GOT3 (cell line): ENCODE measurements at places on chromosomes 6 and 20.

DNA sequence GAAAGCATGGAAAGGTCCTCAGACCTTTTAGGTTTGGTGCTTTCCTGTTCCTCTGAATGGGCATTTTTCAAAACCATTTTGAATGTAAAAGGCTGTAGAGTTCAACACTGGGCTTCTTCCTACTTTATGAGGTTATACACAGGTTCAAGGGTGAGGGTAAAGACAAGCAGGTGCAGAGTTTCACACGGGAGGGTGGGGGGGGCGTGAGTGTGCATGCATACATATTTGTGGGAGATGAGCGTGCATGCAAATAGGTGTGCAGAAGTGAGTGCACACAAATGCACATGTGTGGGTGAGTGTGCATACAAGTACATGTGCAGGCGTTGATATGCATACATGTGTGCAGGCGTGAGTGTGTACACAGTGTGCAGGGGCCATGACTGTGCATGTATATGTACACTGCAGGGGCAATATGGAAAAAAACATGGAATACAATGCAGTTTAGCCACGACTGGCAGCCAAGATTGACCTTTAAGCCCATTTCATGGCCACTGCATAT is 183.1 kb downstream of the GMPR start:
- DNase-seq, result no peak

GRCh38 chr20:32574296-32575226 is 10.6 kb downstream of the NOL4L start:
- DNase-seq, result no peak

DNA sequence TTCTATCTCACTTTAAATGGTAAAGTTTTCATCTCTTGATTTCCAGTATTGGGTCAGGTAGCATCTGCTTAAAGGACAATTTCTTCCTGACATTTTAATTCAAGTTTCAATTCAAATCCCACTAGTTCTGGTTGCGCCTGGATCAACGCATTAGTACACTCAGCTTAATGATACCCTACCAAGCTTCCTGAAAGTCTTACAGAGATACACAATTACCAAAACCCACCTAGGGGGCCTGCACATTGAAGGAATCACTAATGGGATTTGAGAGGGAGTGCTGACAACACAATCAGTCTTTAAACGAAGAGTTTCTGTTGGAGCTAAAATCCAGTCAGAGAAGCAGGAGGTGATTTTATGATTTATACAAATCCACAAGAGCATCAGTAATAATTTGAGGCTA is 293.0 kb downstream of the PHF3 start:
- no peak for DNase-seq

- no peak for DNase-seq
Observed at GRCh38 chr6:49649988-49650387, 13.3 kb upstream of the RHAG start.

GRCh38 chr6:46137387-46137786 is 7.6 kb downstream of the ENPP4 start:
- no peak for DNase-seq

- no peak for DNase-seq
Observed at GRCh38 chr6:53869964-53870363, 75.2 kb downstream of the LRRC1 start.

- DNase-seq, result no peak
Observed at GRCh38 chr6:140230282-140230681, 855.8 kb upstream of the CITED2 start.

GRCh38 chr6:4588581-4588980 is 187.6 kb upstream of the CDYL start:
- no peak for DNase-seq

GRCh38 chr6:167415441-167415961 is 90.6 kb downstream of the TTLL2 start:
- DNase-seq, result no peak

- no peak for DNase-seq
Observed at GRCh38 chr6:106789428-106790148, 160.2 kb downstream of the QRSL1 start.

GRCh38 chr6:76972474-76972873 is 490.8 kb downstream of the HTR1B start:
- DNase-seq, result no peak

GRCh38 chr6:45619211-45619760 is 241.6 kb upstream of the SUPT3H start:
- no peak for DNase-seq

- no peak for DNase-seq
Observed at GRCh38 chr6:2429460-2429859, 184.1 kb upstream of the GMDS start.

DNA sequence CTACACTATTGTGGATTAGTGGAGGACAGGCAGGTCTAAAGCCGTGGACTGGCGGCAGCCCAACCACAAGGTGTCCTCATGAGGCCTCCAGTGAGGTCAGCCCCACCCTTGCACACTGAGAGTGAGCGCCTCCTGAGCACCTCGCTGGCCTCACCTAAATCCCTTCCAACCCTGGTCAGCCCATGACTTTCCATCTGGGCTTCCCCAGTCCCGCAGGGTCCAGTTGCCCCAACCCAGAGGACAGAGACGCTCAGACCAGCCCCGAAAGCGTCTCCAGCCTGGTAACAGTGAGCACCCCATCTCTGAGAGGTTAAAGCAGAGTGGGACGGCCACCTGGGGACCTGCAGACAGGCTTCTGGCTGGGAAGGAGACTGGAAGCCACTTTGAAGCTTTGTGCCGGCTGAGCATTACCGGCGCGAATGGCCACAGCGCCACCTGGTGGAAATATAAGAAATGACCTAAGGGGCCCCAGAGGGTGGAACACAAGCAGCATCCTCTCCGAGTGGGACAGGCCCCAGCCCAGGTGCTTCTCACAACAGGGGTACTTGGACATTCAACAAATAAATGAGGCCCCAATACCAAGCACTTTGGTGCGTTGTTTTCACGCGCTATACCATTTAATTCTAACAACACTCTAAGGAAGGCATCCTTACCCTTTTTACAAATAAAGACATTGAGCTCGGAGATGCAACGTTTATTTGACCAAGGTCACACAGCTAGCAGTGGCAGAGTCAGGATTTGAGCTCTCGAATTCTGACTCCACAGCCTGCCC is 65.7 kb upstream of the TOP1 start:
- DNase-seq, result peak; percentile 44

- DNase-seq, result no peak
Observed at GRCh38 chr20:61951695-61952533, 113.8 kb downstream of the TAF4 start.

- DNase-seq, result no peak
Observed at GRCh38 chr20:63840405-63840828, 9.4 kb upstream of the ZBTB46 start.

DNA sequence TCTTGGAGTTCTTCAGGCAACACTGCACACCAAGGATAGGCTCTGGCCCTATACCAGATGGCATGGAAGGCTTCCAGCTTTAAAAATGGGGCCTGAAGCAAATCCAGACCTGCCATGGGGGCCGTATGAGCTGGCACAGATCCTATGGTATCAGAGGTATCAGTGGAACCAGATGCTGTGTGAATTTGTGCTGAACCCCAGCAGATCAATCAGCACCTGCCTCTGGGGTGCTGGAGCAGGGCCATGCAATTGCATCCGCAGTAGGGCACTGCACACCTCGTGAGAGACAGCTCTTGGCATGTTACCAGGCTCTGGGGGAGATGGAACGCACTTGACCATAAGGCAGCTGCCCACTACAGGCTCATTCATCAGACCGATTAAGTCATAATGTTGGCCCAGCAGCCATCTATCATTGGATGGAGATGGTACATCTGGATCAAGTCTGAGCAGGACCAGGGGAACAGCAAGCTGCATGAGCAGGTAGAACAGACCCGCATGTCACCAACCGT is 221.5 kb downstream of the MYLK4 start:
- DNase-seq, result no peak

- DNase-seq, result no peak
Observed at GRCh38 chr6:42226645-42227143, 9.0 kb upstream of the MRPS10 start.

GRCh38 chr6:137185290-137185689 is 11.8 kb upstream of the IL22RA2 start:
- no peak for DNase-seq

DNA sequence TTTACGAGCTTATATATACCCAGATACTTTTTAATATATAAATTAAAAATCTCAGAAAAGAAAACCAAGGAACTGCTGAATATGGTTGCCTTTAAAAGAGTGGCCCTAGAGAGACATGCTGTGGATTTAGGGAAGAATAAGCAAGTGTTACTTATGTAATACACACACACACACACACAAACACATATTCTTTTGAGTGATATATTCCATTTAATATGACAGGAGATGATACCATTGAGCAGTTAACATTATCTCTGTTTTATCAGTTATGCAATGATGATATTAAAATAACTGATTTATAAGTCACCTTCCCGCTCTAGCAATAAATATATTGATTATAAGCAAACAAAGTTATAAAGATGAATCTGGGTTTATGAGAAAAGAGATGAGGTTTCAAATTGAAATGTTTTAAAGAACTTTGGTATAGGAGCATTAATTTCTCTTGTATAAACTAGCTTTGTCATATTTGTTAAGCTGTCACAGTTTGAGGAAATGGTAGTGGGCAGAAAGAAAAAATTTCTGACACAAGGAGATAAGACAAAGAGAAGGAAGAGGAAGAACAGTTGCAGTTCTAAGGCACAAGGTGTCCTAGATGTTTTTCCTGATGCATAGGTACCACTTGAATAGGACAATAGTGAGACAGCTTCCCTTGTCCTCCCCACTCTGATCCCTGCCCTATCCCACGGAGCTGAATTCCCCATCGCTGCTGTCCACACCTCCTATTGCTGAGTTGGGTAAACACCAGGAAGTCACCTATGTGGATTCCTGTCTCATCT is 26.4 kb downstream of the GPX5 start:
- DNase-seq, result no peak

- no peak for DNase-seq
Observed at GRCh38 chr20:2698912-2699311, 6.3 kb downstream of the EBF4 start.

DNA sequence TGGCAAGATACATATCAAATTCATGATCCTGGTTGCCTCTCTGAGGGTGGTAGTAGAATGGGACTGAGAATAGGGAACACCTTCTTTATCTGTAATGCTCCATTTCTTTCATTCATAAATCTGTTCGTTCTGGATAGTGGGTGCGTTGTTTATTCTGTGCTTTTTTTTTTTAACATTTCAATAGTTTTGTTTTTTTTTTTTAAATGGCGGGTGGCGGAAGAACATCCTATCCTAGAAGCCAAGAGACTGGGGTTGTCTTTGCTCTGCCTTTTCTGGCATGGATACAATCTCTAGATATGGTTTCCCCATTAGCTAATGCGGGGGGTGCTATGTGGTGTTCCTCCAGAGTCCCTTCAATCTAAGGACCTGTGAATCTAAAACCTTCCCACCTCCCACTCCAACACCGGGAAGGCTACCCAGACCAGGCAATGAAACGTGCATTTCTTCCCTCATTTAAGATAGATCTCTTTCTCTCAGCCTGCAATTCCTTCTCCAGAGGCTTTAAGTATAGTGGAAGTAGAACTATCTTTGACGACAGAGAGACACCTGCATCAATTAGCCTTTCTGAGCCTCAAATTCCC is 883 bp upstream of the CCDC28A start:
- no peak for DNase-seq

DNA sequence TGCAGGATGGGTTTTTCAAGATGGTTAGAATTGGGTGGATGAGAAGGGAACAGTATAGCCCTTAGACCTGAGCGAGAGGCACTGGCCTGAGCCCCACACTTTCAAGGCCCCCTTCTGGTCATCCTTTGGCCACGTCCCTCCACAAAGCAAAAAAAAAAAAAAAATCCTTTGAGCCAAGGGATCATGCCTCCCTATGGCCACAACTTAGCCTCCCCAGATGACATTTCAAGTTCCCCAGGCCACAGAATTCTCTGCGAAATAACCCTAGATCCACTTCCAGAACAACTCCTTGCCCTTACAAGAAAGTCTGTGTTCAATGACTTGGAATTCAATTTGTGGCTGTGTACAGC is 30.4 kb downstream of the ELOVL2 start:
- DNase-seq, result no peak

GRCh38 chr6:142816031-142816430 is 128.9 kb downstream of the HIVEP2 start:
- no peak for DNase-seq

GRCh38 chr6:11434565-11435326 is 102.8 kb upstream of the TMEM170B start:
- no peak for DNase-seq

DNA sequence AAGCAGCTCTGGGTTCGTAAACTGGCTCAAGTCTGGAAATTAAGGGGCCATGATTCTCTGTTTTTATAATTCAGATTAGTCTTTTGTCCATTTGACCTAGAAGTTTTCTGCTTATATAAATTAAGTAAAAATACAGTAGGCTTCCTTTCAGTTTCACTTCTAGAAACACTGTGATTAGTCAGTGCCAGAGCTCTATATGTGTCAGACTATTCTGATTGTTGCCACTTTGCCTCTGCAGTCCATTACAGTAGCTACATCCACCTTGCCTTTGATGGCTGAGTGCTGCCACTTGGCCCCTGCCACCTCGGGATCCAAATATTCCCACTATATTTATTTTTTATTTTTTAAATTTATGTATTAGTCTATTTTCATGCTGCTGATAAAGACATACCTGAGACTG is 7.9 kb downstream of the ZC2HC1B start:
- no peak for DNase-seq

DNA sequence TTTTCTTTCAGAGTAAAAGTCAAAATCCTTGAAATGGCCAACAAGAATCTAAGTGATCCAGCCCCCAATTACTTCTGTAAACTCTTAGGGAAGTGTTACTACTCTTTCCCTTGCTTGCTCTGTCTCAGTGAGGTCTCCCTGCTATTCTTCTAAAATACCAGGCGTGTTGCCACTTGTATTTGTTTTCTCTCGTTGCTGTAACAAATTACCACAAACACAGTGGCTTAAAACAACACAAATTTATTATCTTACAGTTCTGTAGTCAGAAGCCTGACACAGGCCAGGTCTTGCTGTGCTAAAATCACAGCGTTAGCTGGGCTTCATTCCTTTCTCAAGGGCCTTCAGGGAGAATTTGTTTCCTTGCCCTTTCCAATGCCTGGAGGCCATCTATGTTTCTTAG is 59.9 kb downstream of the HECA start:
- DNase-seq, result no peak

GRCh38 chr6:17212546-17213371 is 68.4 kb upstream of the RBM24 start:
- no peak for DNase-seq

DNA sequence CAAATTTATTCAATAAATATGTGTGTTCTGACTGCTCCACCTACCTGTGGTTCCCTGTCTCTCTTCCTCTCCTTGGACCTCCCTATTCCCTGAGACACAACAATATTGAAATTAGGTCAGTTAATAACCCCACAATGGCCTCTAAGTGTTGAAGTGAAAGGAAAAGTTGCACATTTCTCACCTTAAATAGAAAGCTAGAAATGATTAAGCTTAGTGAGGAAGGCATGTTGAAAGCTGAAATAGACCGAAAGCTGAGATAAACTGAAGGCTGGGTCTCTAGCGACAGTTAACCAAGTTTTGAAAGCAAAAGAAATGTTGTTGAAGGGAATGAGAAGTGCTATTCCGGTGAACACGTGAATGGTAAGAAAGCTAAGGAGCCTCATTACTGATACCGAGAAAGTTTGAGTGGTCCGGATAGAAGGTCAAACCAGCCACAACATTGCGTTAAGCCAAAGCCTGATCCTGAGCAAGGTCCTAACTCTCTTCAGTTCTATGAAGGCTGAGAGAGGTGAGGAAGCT is 34.1 kb downstream of the UST start:
- DNase-seq, result no peak
